ENCODE measurements at places on chromosomes 1 and 21.
A peak's percentile ranks its signal among the peaks of the same experiment; 100 is the strongest.

DNA sequence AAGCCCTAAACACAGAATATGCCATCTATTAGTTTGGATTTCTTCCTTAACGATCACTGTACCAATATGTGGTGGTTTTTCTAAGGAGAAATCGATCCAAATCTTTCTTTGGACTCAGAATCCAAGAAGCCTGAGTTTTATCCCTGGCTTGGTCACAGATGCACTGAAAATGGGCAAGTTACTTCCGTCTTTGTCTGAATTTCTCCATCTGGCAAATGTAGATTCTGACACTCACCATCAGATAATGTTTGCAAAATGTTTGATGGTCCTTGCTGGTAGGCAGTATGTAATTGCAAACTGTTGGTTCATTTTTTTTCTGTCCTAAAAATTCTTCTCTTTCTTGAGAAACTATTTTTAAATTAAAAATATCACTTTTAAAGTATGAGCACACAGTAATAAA lies 115.0 kb downstream of the TSEN15 start:
- DNase-seq: no peak

DNA sequence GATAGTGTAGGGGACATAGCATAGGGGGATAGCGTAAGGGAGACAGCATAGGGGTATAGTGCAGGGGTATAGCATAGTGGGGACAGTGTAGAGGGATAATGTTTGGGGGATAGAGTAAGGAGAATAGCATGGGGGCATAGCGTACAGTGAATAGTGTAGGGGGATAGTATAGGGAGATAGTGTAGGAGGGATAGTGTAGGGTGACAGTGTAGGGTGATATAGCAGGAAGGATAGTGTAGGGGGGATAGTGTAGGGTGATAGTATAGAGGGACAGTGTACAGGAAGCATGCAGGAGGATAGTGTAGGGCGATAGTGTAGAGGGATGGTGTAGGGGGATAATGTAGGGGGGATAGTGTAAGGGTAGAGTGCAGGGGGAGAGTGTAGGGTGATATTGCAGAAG lies 11.7 kb upstream of the ARF1 start:
- no peak for DNase-seq

- no peak for DNase-seq
These were observed 1.4 kb upstream of the DPM3 start for GRCh38 chr1:155141749-155142148.

DNA sequence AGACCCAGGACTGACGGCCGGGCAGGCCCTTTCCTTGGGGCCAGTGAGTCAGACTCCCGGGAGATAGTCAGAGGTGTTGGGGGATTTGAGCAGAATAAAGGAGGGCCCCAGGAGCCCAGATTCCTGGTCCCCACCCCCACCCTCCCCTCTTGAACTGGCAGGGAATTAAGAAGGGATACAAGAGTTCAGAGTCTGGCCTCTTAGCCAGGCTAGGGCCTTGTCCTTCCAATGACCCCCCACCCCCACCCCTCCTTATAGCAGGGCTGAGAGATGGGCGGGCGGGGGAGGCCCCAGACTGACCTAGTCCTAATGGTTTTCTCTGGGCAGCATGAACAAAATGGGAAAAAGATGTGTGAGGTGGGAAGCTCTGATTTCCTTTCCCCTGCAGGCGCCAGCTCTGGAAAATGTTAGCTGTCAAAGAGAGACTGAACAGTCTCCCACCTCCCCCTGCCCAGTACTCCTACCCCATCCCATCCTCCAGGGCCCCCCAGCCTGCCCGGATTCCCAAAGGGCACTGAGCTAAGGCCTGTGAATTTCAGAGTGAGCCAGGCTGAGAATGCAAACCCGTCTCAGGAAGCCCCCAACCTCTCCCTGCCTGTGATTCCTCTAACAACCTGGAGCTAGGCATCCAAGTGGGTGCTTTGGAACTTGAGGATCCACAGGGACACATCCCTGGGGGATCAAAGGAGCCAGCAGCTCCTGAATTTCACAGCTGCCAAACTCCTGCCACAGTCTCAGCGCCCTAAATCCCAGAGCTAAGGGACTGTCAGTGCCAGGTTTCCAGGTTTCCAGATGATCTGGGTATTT lies 5.8 kb upstream of the CRABP2 start:
- DNase-seq: no peak

- DNase-seq: no peak
These were observed 51.1 kb upstream of the TARDBP start for GRCh38 chr1:10961300-10961833.

DNA sequence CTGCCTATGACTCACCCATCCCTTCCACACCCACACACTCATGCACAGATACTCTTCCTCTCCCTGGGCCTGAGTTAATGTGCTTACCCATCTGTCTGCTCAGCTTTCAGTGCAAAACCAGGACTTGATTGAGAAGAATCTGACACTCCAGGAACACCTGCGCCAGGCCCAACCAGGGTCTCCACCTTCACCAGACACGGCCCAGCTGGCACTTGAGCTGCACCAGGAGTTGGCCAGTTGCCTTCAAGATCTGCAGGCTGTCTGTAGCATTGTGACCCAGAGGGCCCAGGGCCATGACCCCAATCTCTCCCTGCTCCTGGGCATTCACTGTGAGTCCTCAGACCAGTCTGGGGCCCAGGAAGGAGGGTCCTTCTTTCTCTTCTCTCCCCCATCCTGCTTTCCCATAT lies 3.5 kb upstream of the SH3BGRL3 start:
- DNase-seq: no peak

GRCh38 chr1:214351551-214352277 lies 70.8 kb downstream of the SMYD2 start:
- DNase-seq: no peak

DNA sequence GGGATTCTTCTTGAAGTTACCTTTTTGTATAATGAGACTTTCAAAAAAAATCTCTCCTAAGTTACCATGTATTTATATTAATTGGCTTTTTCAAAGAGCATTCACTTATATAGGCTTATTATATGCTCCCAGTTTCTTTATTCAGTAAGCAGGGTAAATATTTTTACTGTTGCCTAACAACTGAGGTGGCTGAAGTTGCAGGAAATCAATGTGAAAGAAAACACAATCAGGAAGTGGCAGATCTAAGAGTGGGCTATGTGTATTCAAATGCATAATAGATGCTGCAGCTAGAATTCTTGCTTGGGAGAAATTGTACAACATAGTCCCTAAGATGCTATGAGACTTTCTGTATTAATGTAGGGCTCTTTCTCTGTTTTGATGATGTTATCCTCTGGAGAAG lies 606.9 kb downstream of the NUF2 start:
- DNase-seq: peak; percentile 68

DNA sequence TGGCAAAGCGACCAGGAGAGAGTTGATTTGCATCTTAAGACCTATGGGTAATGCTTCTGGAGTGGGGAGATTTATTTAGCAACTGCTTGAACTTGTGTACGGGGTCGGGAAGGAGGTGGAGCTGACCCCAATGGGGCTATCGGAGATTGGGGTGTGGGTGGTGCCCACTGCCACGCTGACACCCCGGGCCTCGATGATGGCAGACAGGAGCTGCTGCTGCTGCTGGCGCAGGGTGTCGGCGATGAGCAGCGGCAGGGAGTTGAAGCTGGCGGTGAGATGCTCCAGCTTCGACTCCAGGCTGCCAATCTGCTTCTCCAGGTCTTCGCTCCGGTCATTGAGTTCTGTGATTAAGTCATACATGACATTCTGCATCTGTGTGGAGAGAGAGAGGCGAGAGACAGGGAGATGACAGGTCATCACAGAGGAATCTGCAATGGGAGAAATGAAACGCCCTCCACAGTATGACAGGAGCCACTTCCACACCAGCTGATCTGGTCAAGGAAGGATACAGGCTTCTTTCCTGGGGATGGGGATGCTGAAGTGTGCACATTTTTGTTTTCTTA lies 100.0 kb upstream of the ADAR start:
- DNase-seq: no peak

GRCh38 chr1:22071511-22071910 lies 19.0 kb downstream of the CDC42 start:
- no peak for DNase-seq

DNA sequence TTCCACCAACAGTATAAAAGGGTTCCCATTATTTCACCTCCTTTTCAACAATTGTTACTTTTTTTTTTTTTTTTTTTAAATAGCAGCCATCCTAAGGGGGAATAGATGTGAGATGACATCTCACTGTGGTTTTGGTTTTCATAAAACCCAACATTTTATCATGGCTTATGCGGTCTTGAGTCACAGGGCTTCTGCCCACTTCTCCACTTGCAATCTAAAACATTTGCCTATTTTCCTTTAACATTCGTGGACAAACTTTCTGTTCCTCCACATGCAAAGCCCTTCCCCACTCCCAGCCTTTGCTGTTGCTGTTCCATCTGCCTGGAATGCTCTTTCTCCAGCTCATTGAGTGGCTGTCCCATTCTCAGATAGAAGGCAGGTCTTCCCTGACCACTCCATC lies 239.7 kb upstream of the KCNK2 start:
- DNase-seq: no peak

GRCh38 chr1:117089996-117090395 lies 29.9 kb downstream of the TTF2 start:
- DNase-seq: no peak

GRCh38 chr21:44911384-44912157 lies 9.1 kb downstream of the ITGB2 start:
- no peak for DNase-seq

DNA sequence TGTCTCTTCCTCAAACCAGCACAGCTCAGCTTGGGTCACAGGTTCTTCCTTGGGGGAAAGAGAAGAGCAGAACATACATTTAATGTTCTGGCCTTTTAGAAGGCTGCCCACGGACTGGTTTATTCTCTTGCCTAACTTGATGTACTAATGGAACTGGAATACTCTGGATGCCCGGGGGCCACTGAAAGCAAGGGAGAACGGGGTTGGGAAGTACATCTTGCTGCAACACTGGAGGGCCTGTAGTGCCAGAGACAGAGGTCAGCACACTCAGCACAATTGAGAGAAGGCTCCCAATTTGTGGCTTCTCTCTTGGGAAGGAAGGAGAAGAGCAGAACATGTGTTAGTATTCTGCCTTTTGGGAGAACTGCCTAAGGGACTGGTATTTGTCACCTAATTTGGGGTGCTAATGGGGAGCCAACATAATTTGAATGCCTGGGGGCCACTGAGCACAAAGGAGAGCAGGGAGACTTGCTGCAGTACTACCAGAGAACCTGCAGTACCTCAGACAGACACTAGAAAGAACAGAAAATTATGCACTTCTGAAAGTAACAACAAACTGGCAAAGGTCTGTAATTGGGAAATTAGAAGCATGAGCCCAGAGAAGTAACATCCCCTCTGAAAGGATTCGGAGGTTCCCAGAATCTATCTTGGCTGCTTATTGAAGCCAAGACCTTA lies 14.1 kb downstream of the ZNF691 start:
- no peak for DNase-seq
